NCI-H1092 (cell line): ENCODE measurements at places on chromosomes 16 and 17.

DNA sequence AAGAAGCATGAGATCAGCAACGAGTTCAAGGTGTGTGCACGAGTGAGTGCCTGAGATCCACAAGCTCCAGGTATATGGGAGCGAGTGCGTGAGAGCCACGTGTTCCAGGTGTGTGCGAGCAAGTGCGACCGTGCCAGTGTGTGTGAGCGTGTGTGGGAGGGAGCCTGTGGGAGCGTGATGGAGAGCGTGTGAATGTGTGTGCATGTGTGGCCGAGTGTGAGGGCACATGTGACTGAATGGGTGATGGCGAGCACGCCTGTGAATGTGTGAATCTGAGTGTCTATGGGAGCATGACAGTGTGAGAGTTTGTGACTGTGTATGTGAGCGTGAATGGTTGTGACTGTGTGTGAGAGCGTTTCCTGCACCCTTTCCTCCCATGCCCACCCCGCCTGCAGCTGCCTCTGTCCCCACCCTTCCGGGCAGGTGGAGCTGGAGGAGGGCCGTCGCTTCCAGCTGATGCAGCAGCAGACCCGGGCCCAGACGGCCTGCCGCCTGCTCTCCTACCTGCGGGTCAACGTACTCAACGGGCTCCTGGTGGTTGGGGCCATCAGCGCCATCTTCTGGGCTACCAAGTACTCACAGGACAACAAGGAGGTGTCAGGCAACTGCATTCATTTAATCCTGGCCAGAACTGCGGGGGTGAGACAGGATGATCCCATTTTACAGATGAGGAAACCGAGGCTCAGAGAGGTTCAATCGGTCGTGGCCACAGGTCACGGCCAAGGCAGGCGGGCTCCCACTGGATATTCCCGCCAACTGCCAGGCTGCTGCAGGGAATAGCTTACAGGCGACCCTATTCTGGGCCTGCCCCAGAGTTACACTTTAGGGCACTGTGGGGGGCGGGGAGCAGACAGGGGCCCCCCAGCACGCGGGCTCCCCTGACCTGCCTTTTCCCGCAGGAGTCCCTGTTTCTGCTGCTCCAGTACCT lies 3.7 kb downstream of the TMC8 start:
- DNase-seq: peak; percentile 27

GRCh38 chr16:89931964-89932363 lies 8.8 kb downstream of the TUBB3 start:
- no peak for DNase-seq

DNA sequence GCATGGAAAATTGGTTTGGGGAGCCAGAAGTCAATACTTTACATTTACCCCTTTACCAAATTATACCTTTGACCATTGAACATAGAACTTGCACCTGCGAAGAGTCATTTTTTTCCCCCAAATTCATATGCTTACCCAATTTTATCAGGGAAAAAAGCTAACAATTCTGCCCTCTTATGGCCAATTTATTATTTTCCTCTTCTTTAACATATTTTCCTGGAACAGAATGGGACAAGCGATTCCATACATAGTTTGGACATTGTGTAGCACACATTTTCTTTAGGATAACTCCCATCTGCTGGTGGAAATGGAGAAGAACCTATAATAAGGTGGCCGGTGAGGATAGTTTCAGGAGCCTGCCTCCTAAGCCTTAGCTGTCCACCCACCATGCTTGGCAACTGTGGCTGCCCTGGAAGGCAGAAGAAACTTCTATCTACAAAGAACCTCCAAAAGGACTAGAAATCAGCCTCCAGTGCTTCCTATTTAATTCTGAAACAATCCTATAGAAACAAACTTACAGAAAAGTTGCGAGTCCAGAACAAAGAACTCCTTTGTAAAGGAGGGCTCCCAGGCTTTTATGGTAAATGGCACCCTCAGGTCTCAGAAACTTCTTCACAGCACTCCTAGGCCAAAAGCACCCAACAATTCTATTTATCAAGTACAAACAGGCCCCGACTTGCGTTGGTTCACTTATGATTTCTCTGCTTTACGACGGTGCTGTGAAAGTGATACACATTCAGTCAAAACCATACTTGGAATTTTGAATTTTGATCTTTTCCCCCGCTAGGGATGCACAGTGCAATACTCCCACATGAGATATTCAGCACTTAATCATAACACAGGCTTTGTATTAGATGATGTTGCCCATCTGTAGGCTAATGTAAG lies 64.1 kb upstream of the CACNG4 start:
- DNase-seq: no peak

DNA sequence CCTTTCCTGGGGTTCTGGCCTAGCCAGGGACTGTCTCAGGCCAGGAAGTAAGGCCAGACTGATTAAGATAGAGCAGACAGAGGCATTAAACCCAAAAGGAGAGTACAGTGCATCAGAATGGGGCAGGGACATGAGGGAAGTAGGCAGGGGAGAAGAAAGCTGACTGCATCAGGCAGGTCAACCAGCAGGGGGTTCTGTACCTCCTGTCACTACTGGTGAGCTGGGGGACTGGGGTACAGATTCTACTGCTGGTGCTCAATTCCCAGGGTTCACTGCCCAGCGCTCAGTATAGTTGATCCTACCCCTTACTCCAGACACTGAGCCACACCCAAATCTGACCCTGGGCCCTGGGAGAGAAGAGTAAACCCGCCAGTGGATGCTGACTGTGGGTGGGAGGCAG lies 12.9 kb upstream of the MTMR4 start:
- DNase-seq: no peak

- DNase-seq: no peak
These were observed 141.3 kb downstream of the HS3ST3A1 start for GRCh38 chr17:13460261-13461000.

- no peak for DNase-seq
These were observed 56.9 kb upstream of the RBFOX3 start for GRCh38 chr17:79667746-79668145.

DNA sequence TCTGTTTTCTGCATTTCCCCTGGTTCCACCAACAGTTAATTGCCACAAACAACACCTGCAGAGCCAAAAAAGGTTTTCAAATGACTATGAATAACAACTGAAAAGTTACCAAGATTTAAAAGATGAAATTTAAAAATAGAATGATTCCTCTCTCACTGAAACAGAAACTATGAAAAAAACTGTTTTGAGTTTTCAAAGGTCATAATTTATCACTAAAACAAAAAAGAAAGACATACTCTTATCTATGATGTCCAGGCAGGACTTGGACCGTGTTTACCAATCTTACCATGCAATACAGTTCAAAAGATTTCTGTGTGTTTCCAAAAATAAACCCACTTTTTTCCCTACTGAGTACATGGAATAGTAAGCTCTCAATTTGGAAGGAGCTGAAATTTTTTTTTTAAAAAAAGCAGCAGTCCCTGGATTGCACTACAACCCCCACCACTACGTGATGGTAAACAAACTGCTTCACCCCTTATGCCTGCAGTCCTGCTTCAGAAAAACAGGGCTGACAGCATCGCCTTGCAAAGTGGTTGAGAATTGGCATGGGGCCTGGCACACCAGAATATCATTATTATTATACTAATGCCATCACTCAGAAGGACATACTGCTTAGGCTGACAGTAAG lies 8.5 kb downstream of the TXNDC11 start:
- no peak for DNase-seq

- DNase-seq: no peak
These were observed 224.3 kb downstream of the SOX9 start for GRCh38 chr17:72345088-72345487.

DNA sequence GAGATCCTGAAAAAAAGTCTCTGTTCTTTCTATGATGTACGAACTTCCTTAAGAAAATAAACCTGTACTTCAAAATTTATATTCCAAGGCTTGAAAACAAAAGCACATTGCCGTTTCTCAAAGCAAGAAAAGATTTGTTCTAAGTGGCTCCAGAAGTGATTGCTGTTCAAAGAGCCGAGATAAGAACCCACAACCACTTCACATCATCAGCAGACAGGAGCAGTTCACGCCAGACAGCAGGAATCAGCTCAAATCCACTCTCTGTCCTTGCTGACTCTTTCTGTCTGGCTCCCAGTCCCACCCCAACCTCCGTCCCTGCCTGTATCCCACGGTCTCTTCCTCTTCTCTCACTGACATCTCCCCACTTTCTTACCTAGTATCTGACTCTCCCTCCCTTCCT lies 85.0 kb upstream of the MYOCD start:
- DNase-seq: no peak
